ENCODE measurements at places on chromosomes 7 and 10. TPM values are rescaled to one million over a fixed set of nuclear protein-coding genes. Genes with fewer than 3 reads are reported as not detected.

SSC4D gene
- 1.8 TPM for total RNA-seq

- DNase-seq: no peak
Measured at GRCh38 chr10:132351611-132352010, 19.6 kb downstream of the LRRC27 start.

- DNase-seq: no peak
Measured at GRCh38 chr10:97360705-97361536, 26.4 kb upstream of the FRAT2 start.

EBLN1 gene
- not detected for total RNA-seq

DNA sequence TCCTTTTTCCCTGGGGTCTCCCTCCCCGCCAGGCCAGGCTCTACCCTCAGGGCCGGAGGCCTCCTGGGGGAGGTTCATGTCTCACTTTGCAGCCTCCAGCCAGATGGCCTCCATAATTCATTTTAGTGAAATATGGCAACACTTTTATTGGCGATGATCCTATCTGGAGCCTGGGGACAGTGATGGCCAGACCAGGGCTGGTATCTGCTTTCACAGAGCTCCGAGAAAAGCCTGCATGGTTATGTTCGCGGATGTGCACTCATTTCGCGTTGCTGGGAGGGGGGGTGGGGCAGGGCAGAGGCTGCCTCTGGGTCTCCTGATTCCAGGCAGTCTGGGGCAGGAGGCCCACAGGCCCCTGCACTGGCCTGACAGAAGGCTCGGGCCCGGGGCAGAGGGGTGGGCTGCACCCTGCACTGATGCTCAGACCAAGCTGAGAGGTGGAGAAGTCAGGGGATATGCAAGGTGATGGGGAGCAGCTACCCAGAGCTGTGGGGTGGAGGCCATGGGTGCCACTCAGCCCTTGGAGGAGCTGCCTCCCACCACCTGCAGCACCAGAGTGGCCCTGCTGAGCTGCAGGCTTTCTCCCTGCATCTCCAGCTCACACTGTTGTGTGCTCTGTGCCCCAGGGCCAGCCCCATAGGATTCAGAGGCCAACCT lies 85.3 kb upstream of the RET start:
- no peak for DNase-seq

DNA sequence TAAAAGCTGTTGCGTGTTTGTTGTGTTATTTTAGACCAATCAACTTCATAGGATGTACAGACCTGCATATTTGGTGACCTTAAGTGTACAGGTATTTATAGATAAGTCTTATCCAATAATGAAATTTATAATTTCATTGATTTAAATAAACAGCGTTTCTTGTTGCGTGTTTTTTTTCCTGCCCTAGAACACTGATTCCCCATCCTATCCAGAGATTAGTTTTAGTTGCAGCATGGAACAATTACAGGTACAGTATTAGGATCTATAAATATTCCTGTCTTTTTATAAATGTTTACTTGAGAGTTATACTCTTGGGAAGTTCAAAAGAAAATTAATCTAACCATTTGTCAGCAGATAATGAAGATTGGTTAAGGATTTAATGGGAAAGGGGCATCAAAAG lies 2.1 kb upstream of the BMI1 start:
- DNase-seq: no peak

STOX1 gene
- 3.5 TPM for total RNA-seq

- DNase-seq: no peak
Measured at GRCh38 chr7:158530800-158531609, 56.6 kb downstream of the PTPRN2 start.

GRCh38 chr10:14572811-14573210 lies 201.9 kb downstream of the FAM107B start:
- DNase-seq: no peak

- DNase-seq: no peak
Measured at GRCh38 chr7:73442903-73443500, 9.4 kb downstream of the FZD9 start.

DNA sequence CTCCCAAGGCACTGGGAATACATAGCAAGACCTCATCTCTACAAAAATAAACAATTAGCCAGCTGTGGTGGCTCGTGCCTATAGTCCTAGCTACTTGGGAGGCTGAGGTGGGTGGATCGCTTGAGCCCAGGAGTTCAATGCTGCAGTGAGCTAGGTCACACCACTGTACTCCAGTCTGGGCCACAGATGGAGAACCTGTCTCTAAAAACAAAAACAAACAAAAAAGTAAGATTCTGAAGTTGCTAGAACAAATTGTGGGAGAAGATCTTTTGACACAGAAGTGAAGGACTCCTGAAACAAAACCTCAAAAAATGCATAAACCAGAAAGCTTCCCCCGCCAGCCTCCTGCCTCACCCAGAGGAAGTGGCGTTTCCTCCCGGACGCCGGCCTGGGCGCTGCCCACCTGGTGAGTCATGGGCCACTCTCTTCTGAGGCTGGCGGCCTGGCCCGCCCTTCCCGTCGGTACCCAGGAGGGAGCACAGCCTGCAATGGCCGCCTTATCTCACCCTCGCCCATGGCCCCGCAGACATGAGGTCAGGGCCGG lies 25.4 kb upstream of the ELN start:
- peak; percentile 90 for DNase-seq

MPP7 gene
- total RNA-seq: 28.3 TPM

ARHGEF35 gene
- total RNA-seq: 1.0 TPM

SPDYE5 gene
- not detected for total RNA-seq

GRCh38 chr10:132914732-132915131 lies 27.6 kb downstream of the CFAP46 start:
- DNase-seq: no peak

PAPOLB gene
- 0.17 TPM for total RNA-seq

DNA sequence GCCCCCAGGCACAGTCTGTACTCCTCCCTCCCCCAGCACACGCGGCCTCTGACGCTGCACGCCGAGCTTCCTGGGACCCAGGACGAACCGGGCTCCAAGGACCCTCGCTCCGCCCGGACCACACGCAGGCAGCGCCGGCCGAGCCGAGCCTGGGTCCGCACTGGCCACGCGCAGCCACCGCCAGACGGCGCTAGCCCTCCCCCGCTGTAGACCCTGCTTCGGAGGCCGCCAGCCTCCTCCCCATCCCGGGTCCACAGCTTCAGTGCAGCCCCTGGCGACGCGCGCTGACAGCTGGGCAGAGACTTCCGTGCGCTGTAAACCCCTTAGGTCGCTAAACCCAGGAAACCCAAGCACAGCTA lies 936 bp upstream of the TCERG1L start:
- no peak for DNase-seq

DNA sequence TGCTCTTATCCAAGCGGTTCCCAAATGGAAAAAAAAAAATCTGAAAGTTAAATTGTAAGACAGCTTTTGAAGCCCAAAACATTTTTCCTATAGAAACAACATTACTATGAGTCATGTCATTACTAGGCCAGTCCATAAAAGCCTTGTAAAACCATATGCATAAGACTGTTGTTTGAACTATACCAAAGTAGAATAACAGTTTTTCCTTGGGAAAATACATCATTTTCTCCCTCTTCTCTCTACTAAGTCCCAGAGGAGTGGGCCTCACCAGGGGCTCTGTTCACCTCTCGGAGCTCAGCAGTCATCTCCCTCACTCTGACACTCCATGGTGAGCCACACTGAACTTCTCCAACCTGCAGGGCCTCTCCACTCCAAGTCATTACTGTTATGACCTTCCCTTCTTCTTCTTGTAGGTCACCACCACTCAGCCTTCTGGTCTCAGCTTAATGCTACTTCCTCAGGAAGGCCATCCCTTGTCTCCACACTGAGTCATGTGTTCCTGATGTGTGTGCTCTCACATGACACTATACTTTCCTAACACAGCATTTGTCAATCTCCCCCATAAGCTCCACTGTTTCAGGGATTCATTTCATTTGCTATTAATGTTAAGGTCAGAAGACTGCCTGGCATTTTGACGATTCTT lies 32.5 kb downstream of the ZNF438 start:
- DNase-seq: no peak

ZNF282 gene
- total RNA-seq: 20.3 TPM

EPO gene
- total RNA-seq: not detected

DNA sequence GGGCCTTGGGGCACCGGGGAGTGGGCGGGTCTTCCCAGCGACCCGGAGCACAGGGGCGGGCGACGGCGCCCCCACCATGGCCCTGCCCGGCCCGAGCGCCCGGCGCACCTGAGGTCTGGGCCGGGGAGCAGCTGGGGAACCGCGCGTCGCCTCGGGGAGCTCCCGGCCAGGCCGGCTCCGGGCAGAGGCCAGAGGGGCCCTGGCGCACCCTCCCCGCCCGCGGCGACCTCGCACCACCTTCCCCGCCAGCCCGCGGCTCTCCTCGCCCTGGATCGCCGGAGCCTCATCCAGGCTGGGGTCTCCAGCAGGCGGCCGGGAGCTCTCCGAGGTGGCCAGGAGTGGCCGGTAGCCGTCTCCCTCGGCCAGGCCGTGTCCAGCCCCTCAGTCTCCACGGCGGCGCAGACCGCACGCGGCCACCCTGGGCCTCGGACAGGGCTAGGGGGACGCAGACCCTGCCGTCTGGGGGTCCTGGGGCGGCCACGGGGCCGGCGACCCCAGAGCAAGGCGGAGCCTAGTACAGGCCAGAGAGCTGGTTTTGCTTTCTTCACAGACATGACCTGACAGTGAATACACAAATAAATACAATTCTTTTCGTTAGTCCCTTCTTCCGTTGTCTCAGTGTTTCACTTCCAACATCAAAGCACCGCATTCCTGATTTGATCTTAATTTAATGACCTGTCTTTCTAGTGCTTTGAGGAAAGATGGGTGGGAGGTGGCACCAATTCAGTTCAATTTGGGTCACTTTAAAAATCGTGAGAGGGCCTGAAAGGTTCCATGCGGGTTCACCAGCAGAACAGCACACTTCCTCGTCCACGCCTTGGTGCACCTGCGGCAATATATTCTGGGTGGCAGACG lies 356.9 kb downstream of the DNAJB6 start:
- DNase-seq: no peak

- no peak for DNase-seq
Measured at GRCh38 chr7:84123965-84124547, 70.5 kb downstream of the SEMA3A start.

DNA sequence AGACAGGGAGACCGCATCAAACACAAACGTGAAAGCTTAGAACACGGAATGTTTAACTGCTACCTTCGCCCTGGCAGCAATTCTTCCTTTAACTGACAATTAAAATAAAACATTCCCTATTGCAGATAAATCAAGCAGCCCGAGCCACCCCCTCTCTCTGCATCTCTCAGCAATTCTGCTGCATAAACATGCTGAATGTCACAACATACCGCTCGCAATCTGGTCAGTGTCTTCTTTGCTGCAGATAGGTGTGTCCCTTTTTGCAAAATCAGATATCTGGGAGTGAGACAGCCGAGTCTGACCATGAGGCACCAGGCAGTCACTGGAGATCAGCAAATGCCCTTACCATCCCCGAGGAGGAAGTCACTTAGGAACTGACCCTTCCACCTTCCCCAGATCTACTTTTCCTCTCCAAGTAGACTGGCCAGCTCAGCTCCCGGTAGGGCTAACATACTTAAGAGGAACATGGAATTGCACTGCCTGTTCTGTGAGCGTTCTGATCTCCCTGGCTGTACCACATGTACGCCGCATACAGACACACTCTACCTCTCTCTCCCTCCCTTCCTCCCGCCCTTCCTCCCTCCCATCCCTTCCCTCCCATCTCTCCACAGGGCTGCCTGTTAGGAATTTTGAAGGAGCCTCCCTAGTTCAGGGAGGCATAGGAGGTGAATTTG lies at the start of gene FRMD4A:
Gene FRMD4A, minus strand, starts transcription at position 537 of the 674 bp plus-strand sequence.
- no peak for DNase-seq

PRF1 gene
- total RNA-seq: 14.0 TPM

DNA sequence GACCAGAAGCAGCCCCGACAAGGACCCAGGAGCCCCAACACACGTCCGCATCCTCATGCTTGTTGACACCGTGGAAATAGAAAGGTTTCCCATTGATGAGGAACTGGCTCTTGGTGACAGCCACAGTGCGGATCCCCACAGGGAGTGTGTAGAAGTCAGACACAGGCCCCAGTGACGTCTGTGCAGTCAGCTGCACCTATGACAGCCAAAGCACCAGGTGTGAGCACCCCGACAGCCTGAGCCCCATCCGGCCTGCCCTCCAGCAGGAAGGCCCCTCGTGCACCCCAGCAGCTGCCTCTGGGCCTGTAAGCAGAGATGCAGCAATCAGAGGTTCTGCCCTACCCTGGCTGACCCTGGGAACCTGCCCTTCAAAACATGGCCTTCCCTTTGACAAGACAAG lies 7.1 kb downstream of the GUSB start:
- no peak for DNase-seq

GRCh38 chr10:14116021-14116420 lies 214.7 kb downstream of the FRMD4A start:
- no peak for DNase-seq

DNA sequence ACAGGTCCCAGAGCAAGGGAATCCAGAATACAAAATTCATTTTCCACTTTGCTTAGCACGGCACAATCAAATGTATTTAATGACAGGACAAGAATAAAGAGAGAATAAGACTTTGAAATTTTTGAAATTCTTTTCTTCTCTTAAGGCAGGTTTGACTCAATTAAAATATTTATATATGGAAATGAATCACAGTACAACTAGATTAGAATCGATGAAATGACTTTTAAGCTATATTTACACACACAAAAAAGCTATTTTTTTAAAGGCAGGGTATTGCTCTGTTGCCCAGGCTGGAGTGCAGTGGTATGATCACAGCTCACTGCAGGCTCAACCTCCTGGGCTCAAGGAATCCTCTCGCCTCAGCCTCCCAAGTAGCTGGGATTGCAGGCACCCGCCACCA lies 265.4 kb upstream of the SLC26A5 start:
- no peak for DNase-seq

GRCh38 chr7:71497256-71497946 lies 365.5 kb downstream of the GALNT17 start:
- DNase-seq: no peak

CACNB2 gene
- 5.7 TPM for total RNA-seq

DNA sequence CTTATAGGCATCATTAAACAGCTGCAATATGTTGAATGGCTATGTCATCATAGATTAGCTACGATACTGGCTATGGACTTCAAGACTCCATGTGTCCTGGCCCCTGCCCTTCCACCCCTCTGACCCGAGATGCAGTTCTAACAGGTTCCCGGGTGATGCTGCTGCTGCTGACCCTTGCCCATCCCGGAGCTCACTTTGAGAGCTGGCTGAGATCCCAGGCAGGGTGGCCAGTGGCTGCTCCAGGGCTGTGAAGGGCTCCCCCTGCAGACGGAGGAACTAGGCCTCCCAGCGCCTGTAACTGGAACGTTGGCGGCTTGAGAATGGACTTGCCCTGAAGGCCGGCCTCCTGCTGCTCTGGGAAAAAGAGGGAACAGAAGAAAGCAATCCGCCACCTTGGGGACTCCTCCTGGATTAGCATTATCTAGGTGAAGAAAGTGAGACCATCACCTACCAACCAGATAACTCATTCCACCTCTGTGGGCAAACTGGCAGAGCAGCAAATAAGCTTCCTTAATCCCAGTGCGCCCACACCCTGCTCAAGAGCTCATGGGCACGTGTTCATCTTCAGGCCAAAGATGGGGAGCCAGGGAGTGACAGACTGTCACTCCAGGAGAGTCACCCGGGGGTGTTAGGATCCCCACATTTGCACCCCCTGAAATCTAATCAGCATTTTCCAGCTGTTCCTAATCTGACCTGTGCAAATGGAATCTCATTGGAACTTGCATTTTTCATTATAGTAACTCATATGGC lies 56.8 kb downstream of the PARP12 start:
- no peak for DNase-seq

IMMP2L gene
- 10.3 TPM for total RNA-seq

TMEM273 gene
- total RNA-seq: 19.4 TPM

- DNase-seq: no peak
Measured at GRCh38 chr10:22481687-22482539, 136.6 kb downstream of the SPAG6 start.

All from left lung (tissue), 14 donors.